ENCODE measurements at places on chromosomes 2 and 18.

DNA sequence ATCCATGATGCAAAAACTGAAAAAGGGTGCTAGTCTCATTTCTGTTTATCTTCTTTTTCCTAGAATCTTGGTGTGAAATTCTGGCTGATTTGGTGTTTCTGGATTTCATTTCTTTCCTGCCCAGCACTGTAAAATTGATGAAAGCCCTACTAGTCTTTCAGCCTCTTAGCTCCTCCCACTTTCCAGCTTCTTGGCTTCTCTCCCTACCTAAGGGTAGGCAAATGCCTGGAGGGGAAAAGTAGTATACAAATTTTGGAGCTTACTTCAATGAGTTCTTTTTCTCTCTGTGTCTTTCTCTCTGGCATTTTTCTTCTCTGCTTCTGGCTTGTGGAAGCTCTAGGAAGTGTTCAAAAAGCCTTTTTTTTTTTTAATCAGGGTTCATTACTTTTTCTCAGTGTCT, 160.5 kb downstream of the XIRP2 start:
- DNase-seq, result no peak

GRCh38 chr2:172613040-172613439, 57.1 kb downstream of the PDK1 start:
- no peak for DNase-seq

GRCh38 chr2:206275312-206276055, 1.0 kb downstream of the ZDBF2 start:
- DNase-seq, result no peak

DNA sequence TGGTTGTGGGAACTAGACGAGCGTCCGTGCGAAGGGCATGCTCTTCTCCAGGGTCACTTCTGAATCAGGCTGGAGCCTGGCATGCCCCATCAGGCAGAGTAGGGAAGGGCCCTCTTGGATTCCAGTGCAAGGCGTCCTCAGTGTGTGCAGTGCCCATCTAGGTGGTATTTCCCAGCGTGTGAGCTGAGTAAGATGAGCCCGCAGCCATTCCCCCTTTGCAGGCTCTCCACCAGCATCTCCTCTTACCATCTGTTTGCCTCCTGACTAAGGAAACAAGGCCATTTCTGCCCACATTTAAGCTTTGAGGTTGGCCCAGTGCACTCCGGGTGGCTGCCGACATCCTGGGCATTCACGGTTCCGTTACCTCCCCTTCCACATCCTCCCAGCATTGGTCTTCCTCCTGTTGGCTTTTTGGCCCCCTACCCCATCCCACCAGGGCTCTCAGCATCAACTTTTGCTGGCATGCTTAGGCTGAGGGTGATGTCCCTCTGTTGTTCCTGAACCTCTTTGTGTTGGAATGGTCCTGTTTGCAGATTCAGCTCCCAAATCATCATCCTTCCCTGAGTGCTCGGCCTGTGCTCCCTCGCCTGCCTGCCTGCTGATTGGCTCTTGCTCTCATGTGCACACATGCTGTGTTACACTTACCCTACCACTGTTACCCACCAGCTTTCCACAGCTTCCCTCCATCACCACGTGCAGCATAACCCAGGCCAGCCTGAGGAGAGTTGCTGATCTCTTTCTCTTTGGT, 11.8 kb downstream of the CEP68 start:
- DNase-seq, result no peak

DNA sequence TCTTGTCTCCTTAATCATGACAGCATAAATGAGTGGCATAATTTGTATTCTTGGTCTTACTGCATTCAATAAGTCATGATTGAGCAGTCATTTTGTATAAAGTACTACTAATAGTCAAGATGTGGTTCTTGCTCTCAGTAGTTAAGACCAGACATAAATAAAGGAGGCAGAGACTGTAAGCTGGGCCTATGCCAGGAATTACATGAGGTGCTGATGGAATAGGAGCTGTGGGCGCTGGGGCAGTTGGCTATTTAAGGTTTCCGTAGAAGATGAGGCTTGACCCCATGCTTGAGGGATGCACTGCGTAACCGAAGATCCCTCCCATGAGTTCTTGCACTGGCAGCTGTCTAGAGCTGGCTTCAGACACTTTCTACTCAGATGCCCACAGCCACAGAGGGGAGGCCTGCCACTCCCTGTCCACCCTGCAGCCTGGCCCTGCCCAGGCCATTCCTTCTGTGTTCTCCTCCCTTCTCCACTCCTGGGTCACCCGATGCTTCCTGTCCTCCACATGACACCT, 150.9 kb upstream of the REV1 start:
- no peak for DNase-seq

DNA sequence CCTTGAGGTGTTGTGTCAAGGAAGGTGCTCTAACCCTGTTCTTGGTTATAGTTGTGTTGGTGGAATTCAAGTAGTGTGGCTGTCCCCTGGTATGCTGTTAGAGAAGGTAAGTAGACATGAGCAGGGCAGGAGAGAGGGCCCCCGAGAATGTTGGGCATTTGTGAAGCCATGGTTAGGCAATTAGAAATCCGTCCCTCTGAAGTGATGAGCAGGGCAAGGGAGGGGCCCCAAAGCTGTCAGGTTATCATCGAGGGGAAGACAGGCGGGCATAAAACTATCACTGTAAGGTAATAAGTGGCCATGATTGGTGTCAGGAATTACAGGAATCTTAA, 5.2 kb downstream of the XRCC5 start:
- no peak for DNase-seq

DNA sequence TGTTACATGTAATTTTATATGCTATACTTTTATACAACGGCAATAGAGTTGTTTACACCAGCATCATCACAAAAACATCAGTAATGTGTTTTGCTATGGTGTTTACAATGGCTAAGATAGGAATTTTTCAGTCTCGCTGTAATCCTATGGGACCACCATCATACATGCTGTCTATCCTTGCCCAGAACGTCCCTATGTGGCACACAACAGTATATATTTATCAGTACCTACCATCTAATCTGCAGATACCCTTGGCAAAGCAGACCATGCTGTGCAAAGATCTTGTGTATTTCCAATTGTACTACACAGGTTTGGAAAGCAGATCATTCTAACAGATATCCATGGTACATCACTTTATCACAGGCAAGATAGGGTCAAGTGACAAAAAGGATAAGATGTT, 15.3 kb downstream of the RPL31 start:
- DNase-seq, result no peak

GRCh38 chr2:60528281-60529020, 25.0 kb downstream of the BCL11A start:
- DNase-seq, result no peak

DNA sequence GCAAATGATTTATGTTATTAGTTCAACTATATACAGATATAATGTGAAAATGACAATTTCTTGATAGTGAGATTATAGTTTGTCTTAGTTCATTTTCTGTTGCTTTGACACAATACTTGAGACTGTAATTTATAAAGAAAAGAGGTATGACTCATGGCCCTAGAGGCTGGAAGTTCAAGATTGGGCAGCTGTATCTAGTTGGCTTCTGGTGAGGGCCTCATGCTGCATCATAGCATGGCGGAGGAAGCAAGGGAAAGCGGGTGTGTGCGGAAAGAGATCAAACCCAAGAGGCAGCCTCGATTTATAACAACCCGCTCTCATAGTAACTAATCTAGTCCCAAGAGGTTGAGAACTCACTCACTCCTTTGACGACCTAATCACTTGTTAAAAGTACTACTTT, 11.4 kb downstream of the PLEKHA3 start:
- no peak for DNase-seq

GRCh38 chr2:239970004-239970623, 55.0 kb downstream of the NDUFA10 start:
- no peak for DNase-seq

DNA sequence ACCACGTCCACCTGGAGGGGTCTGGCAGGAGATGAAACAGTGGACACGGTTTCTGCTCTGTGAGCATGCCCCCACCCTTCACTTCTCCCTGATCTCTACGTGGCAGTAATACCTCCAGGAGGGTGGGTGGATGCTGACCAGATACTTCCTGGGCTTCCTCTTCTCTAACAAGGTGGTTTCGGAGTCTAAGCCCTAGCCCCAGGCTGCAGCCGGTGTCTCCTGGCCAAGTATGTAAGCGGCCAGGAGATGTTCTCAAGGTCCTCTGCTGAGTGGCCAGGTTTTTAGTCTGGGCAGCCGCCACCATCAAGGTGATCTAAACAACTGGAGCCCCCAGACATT, 101.8 kb upstream of the ASB18 start:
- DNase-seq, result no peak
